ENCODE measurements at places on chromosomes 12 and 14.

- DNase-seq, result no peak
Observed at GRCh38 chr14:83733670-83734069, 1796.3 kb upstream of the FLRT2 start.

- DNase-seq, result no peak
Observed at GRCh38 chr12:96421014-96421413, 20.8 kb upstream of the CDK17 start.

DNA sequence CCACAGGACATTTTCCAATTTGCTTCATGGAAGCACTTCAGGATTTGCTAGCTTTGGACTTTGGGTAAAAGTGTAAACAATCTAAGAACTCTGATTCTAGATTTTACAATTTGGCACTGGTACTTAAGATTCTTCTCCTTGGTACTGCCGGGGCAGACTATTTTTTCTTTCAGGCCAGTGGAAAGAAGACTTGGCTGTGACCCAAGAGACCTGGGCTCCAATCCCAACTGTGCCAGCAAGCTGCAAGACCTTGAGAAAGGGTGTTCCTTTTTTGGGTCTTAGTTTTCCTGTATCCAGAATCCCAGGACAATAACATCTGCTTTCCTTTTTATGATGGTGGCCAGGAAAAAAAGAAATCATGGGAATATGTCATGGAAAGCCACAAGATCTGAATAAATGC lies 148.1 kb upstream of the CRY1 start:
- DNase-seq, result no peak

GRCh38 chr12:88185988-88186387 lies 43.9 kb downstream of the TMTC3 start:
- DNase-seq, result no peak

DNA sequence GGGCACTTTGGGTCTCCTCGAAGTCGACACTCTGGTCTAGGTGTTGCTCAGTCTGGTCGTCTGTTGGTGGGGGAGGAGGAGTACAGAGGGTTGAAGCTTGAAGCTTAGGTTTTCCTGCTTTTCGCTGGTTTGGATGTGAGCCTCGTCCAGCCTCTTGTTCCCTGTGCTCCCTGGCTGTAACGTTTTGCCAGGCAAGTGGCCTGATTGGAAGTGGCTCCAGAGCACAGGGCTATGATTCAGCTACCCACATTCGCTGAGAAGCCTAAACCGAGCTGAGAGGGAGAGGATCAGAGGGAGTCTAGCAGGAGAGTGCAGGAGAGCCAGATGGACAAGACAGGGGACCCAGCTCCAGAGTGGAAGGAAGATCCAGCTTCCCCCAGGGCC lies 6.1 kb downstream of the HOXC10 start:
- DNase-seq, result no peak
